ENCODE measurements at places on chromosomes 16 and 17. TPM values are rescaled to one million over a fixed set of nuclear protein-coding genes. Genes with fewer than 3 reads are reported as not detected.

The ELMO3 gene
- total RNA-seq = 0.99 TPM

GRCh38 chr17:16492613-16493530 is 879 bp upstream of the LRRC75A start:
- DNase-seq = no peak

- DNase-seq = no peak
These were observed 155.2 kb upstream of the MYOCD start for GRCh38 chr17:12510535-12510934.

DNA sequence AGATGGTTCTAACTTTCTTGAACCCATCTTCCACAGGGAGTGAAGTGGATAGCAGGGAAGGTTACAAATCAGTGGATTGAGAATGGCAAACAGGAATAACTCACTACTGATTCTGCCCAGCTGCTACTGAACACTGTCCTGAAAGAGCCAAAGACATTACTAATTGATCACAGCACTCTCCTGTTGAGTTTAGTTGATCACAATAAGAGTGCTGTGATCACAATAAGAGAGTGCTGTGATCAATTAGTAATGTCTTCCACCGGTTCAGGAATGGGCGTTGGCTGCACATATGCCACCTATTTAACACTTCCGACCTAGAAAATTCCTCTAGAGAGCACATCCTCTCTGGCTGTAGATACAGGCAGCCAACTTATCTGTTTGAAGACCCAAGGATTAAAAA is 11.4 kb downstream of the CFAP97D1 start:
- peak; percentile 38 for DNase-seq

GRCh38 chr17:55865072-55865762 is 114.4 kb downstream of the PCTP start:
- no peak for DNase-seq

All from lung microvascular endothelial cell (primary cell).